ENCODE measurements at places on chromosomes 7 and 10. TPM values are rescaled to one million over a fixed set of nuclear protein-coding genes. Genes with fewer than 3 reads are reported as not detected.

DNA sequence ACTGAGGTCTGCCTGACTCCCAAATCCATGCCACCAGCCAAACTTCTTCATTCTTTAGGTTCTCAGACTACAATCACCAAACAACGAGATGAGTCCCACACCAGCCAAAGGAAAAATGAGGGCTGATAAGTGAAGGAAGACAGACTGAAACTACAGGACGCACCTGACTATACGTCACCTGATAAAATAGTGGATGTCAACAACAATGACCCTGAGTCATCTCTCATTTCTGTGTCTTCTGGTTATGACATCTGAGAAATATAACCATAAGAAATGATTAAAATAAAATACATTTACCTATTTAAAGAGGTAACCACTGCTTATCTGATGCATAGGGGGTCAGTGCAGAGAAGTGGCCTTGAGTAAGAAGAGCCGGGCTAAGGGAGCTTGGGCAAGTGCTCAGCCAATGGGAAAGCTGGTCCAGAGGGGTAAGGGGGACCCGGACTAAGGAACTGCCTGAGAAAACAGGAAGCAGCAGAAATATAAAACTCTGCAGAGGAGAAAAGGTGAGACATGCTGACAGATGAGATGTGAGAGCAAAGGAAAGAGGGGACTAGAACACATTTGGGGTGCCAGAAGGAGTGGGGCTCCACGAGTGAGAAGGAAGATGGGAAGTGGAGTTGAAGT, 51.8 kb downstream of the HIPK2 start:
- H3K4me1 ChIP-seq = peaks cover 31% of the 10 kb centered on the region
- no peak overlapping the region for H3K4me3 ChIP-seq
- no peaks in the 10 kb centered on the region for H3K36me3 ChIP-seq
- no peak overlapping the region for H3K27ac ChIP-seq

DNA sequence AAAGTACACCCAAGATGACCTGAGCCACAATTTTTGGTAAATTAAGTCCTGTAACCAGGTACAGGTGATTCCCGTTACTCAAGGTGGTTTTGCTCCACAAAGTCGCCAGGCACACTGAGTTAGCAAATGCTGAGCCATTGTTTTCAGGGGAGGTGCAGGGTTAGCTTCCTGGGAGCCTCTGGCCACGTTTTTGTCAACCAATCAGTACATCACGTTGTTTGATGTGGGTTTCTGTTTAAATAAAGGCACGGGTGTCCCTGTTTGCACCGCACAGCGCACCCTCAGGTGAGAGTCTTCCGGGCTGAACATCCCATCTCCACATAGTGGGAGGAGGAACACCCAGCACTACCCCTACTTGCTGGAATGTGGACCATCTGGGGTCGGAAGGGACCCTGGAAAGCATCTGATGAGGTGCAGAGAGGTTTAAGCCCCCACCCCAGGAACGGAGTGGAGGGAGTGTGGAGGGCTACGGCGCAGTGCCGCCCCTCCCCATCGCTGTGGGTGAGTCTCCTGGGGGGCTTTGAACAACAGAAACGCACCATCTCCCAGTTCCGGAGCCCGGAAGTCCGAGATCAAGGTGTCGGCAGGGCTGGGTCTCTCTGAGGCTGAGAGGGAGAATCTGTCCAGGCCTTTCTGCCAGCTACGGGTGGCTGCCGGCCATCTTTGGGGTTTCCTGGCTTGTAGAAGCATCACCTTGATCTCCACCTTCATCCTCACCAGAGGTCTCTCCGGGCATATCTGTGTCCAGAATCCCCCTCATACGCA, 42.5 kb downstream of the PRKAG2 start:
- H3K27ac ChIP-seq = no peak overlapping the region
- H3K4me3 ChIP-seq = no peak overlapping the region
- no peak for DNase-seq
- H3K36me3 ChIP-seq = no peaks in the 10 kb centered on the region

- no peaks in the 10 kb centered on the region for H3K27me3 ChIP-seq
- no peaks in the 10 kb centered on the region for H3K4me1 ChIP-seq
Observed at GRCh38 chr10:58714409-58714808, 201.7 kb downstream of the BICC1 start.

- H3K4me3 ChIP-seq = no peak overlapping the region
- no peak for DNase-seq
- H3K27ac ChIP-seq = no peak overlapping the region
- H3K4me1 ChIP-seq = no peaks in the 10 kb centered on the region
Observed at GRCh38 chr7:39285256-39285655, 280.9 kb upstream of the YAE1 start.

DNA sequence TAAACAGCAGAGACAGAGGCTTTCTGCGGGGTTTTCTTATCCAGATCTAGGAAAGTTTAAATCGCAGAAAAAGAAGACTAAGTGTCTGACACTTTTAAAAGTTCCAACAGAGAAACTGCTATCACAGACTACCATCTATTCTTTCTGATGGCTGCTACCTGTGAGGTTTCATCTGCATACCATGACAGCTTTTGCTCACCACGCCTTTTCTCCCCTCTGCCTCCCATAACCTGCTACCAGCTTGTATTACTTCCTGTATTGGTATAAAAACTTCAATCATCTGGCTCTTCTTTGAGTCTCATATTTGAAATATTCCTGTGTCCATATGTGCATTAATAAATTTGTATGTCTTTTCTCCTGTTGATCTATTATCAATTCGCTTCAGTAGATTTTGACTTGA, 34.1 kb upstream of the RTKN2 start:
- H3K4me1 ChIP-seq = peaks cover 15% of the 10 kb centered on the region
- no peak for DNase-seq
- H3K27me3 ChIP-seq = no peaks in the 10 kb centered on the region
- H3K27ac ChIP-seq = no peak overlapping the region

DNA sequence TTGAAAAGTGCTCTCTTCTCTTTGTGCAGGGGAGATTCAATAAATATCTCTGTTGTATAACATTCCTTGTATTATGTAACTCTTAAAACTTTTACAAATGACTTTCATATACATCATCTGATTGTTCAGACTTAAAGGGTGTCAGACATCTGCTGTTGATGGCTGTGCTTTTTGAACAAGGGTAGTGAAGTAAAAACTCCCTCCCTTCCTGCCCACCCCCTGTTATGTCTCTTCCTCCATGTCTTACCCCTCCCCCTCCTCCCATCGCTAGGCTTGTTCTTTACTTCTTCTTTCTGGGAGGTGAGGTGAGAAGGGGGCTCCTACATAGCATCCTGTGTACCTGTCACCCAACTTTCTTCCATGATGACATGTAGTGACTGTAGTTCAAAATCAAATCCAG, 23.4 kb upstream of the ABCB4 start:
- H3K4me1 ChIP-seq = no peaks in the 10 kb centered on the region
- H3K27ac ChIP-seq = no peak overlapping the region
- H3K36me3 ChIP-seq = no peaks in the 10 kb centered on the region
- H3K4me3 ChIP-seq = no peak overlapping the region

- peaks cover 48% of the 10 kb centered on the region for H3K4me1 ChIP-seq
- H3K27ac ChIP-seq = no peak overlapping the region
- DNase-seq = no peak
- H3K4me3 ChIP-seq = no peak overlapping the region
Observed at GRCh38 chr10:86954681-86955500, 2.5 kb downstream of the MMRN2 start.

- no peak overlapping the region for H3K4me3 ChIP-seq
- peaks cover 55% of the 10 kb centered on the region for H3K4me1 ChIP-seq
- H3K27ac ChIP-seq = no peak overlapping the region
- H3K36me3 ChIP-seq = no peaks in the 10 kb centered on the region
Observed at GRCh38 chr10:79250259-79250658, 97.0 kb upstream of the PPIF start.

The NUTM2A gene
- total RNA-seq = 1.2 TPM

The PNLIPRP1 gene
- total RNA-seq = not detected

The HOXA4 gene
- total RNA-seq = not detected

The PLOD3 gene
- 15.9 TPM for total RNA-seq

The SPDYE11 gene
- not detected for total RNA-seq

The DHTKD1 gene
- 5.1 TPM for total RNA-seq
